ENCODE measurements at places on chromosomes 13 and 19.

DNA sequence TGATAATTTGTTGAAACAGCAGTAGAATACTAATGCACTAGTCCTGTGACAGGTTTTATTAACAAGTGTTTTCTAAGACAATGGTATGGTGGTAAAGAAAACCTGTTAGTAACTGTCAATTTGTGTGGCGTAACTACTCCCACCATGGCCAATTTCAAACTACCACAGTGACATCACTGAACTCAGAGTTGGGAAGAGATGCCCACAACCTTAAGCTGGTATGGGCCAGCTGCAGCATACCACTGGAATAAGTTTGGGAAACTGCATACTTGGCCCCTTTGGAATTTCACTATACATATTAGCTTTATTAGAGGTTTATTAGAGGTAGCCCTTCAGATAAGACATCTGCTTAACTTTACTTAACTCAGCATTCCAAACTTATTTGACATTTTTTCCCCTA, 419.4 kb downstream of the NDFIP2 start:
- no peak for DNase-seq

DNA sequence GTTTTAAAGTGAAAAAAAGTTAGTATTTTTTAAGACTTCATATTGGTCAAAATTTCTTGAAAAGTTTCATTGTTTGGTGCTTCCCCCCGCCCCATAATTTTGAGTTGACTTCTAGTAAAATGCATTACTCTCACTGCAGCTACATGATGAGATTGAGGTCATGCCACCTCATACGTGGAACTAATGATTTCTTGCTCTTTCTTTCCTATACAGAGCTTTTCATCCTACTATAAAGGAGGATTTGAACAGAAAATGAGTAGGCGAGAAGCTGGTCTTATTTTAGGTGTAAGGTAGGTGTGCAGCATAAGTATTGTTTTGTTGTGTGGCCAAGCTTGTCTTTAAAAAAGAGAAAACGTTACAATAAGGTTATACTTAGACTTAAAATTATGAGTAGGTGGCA, 55.0 kb downstream of the DNAJC15 start:
- DNase-seq = no peak

DNA sequence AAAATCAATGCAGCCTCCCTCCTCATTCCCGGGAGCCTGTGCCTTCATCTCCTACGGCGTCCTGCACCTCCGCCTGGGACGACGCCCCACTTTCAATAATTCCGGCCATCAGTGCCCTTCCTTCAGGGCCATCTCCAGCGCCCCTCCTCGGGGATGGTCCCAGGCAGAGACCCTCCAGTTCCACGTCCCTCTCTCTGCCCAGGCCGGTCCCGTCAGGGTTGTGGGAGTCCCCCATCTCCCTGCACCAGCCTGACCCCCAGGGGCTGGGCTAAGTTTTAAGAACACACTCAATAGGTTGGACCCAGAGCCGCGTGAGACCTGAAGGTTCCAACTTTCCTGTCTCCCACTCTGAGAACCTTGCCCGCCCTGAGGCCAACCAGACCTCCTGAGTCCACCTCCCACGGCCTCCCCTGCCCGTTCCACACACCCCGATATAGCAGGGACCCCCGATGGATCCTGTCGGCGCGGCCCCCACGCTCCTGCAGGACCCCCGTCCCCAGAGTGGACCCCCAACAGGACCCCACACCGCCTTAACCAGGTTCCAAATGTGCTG, 646 bp downstream of the TMEM161A start:
- DNase-seq = no peak

GRCh38 chr19:44571830-44572580, 41.4 kb upstream of the IGSF23 start:
- no peak for DNase-seq

GRCh38 chr13:44969551-44970484, 19.5 kb downstream of the NUFIP1 start:
- DNase-seq = no peak
